Esophagus mucosa (tissue), 1 donor: ENCODE measurements at places on chromosomes 5 and 9. TPM values are rescaled to one million over a fixed set of nuclear protein-coding genes. Genes with fewer than 3 reads are reported as not detected.

DNA sequence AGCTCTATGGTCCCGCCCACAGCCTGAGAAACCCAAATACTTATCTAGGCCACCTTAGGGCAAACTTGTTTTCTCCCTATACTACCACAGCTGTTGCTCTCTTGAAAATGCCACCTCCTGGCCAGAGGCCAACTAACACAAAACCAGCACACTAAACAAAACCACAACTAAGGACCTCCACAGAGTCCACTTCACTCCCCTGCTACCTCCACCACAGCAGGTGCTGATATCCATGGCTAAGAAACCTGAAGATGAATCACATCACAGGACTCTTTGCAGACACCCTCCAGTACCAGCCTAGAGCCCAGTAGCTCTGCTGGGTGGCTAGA, 108.4 kb downstream of the ALDH1A1 start:
- ATAC-seq: no peak

- peak; percentile 40 for ATAC-seq
Observed at GRCh38 chr9:136512651-136513071, 29.8 kb upstream of the SEC16A start.

DNA sequence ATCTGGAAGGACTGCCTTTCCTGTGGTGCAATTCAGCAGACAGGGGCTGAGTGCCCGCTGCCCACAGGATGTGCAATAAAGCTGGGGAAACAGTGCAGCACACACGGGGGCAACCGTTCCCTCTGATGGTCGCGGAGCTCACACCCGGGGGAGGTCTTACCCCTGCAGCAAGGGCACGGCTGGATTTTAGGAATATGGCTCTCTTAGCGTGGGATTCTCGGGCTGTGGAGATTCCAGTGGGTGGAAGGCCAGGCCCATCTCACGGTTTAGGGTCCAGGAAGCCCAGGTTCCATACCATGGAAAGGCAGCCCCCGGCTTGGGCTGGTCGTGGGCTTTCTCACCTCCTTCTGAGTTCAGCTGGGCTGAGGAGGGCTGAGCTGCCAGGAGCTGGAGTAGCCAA, 244.1 kb downstream of the MED10 start:
- no peak for ATAC-seq

- ATAC-seq: no peak
Observed at GRCh38 chr5:133741818-133742355, 129.5 kb upstream of the FSTL4 start.

DNA sequence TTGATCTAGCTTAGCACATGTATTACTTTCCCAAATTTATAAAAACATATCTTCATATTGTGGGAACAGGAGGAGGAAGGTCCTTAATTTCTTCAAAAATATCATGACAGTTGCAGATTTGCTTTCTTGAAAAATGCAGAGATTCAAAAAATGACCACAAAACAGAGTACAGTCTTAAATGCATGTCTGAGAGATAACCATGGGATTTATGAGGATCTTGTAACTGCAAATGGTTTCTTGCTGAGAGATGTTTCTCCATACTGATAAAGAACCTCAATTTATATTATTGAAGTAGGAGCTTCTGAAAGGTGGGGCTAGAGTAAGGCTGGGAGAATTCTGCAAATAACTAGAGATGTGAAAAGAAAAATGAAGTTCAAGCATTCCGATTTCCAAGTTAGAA, 83.2 kb downstream of the CDH18 start:
- no peak for ATAC-seq

- ATAC-seq: no peak
Observed at GRCh38 chr5:92505925-92506324, 1075.1 kb downstream of the NR2F1-AS1 start.

DNA sequence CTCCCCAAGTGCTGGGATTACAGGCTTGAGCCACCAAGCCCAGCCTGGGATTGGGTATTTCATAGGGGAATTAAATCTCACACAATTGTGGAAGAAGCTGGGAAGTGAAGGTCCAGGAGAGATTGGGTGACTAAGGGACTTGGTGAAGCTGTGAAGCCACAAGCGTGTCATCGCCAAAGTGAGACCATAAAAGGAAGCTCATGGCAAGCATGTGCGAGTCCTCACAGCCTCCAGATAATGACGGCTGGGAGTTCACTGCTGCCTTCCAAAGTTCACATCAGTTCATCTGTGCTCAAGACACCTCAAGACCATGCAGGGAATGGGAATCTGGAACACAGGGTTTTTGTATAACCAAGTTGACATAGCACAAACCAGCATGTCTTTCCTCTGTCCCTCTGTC, 210.6 kb downstream of the MARCHF11 start:
- ATAC-seq: no peak

DNA sequence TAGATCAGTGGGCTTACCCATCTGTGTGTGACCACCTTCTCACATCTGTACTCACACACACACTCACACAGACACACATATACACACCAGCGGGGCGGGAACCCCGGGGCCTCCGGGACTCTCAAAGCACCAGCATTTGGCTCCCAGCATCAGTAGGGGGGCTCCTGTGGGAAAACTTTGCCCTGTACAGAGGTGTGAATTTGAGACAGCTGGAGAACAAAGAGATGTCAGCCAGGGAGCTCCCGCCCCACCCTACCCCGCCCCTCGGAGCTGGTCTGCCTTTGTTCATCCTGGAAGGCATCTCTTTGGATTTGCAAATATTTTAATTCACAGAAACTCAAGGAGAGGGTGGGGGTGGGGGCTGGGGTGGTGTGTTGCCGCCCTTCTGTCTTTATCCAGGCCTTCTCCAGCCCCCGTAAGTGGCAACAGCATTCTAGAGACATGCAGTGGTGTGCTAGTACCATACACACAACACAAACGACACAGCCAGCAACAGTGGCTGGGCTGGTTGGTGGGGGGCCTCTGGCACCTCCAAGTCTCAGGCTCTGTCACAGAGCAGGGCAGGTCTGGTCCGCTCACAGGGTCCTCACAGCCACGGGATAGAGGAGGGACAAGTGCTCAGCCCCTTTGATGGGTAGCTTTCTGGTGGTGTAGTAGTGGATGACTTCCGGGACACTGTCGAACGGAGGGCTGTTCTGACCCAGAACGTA, 15.5 kb upstream of the SLC25A51 start:
- no peak for ATAC-seq

GRCh38 chr5:164735334-164735733, 1229.9 kb downstream of the MAT2B start:
- no peak for ATAC-seq

DNA sequence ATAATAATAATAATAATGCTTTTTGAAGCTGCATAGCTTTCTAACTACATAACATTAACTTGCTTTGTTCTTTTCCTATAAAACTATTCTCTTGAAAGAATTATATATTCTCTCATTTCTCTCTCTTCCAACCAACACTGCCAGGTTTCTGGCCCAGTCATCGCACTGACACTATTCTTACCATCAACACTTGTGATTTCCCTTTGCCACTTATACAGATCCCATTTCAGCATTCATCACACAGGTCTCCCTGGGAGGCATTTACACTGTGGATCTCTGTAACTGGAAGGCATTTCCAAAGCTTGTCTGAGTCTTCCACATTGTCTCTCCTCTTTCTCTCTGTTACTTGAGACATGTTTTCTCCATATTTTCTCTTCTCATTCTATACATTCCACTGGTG, 777.8 kb upstream of the ACO1 start:
- ATAC-seq: no peak

- ATAC-seq: no peak
Observed at GRCh38 chr5:180334176-180334575, 19.0 kb downstream of the GFPT2 start.

DNA sequence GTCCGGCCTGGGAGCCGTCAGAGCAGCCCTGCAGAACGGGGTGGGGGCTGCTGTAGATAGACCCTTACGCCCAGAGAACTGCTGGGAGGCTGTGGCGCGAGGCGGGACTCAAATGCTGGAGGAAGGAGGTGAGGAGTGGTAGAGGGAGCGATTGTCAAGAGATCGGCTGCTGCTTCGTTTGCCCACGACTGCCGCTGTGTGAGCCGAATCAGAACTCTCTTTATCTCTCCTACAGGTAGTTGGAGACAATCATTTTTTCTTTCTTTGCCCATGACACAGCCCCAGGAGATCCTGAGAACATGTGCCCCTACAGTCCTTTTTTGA, 456 bp downstream of the ZNF79 start:
- no peak for ATAC-seq

GRCh38 chr9:26971721-26972120, 15.5 kb downstream of the IFT74 start:
- ATAC-seq: no peak

DNA sequence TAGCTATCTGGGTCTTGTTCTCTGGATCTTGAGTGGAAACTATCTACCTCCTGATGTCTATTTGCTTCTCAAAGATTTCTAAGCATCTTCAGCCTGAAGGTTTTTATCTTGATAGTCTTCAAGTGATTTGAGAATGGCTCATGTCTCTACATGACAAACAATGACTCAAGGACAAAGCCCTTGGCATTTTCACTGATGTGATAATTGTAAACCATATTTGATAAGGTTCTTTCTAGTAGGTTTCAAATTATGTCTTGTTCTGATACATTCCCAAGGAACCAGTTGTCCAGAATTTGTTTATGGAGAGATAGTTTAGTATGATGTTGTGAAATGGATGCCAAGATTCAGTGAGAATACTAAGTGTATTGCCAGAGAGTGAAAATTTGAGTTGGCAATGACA, 1079.3 kb upstream of the CDH9 start:
- no peak for ATAC-seq

GRCh38 chr5:172899436-172899835, 59.8 kb upstream of the RPL26L1 start:
- ATAC-seq: peak; percentile 22

- no peak for ATAC-seq
Observed at GRCh38 chr5:152568016-152568415, 162.9 kb upstream of the NMUR2 start.

- ATAC-seq: no peak
Observed at GRCh38 chr5:66281294-66281693, 137.2 kb downstream of the SREK1 start.

GRCh38 chr9:126276056-126276728, 50.4 kb upstream of the MVB12B start:
- ATAC-seq: no peak

DNA sequence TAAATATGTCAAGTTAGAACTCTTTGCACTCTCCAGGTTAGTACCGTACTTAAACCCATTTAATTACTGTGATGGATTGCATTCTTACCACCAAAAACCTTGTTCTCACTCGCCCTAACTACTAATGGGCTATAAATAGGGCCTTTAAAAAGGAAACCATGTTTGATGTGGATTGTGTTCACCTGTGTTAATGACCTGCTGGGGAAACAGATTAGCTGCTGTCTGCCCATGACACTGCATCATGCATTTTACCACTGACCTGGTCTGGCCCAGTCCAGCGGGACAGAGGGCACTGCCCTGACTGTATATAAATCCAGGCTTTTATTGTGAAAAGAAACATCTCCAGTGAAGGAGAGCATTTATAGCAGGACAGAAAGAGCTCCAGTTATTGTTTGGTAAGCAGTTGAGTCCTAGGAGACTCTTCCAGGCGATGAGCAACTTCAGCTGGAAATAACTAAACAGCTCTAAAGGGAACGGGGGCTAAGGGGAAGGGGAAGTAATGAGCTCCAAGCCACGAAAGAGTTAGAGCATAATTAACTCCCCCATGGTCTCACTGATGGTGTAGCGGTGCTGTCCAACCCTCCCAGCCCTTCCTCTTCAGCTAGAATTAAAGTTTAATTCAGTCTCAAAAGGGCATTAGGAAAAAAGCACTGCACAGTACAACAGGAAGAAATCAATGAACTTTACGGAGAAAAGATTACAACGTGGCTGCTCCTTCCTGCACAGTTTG, 303.1 kb downstream of the ENC1 start:
- no peak for ATAC-seq

- no peak for ATAC-seq
Observed at GRCh38 chr5:107652839-107653607, 17.7 kb downstream of the EFNA5 start.

- ATAC-seq: no peak
Observed at GRCh38 chr9:98219794-98220370, 27.4 kb upstream of the CORO2A start.

- ATAC-seq: no peak
Observed at GRCh38 chr9:137975936-137976565, 98.5 kb downstream of the CACNA1B start.

DNA sequence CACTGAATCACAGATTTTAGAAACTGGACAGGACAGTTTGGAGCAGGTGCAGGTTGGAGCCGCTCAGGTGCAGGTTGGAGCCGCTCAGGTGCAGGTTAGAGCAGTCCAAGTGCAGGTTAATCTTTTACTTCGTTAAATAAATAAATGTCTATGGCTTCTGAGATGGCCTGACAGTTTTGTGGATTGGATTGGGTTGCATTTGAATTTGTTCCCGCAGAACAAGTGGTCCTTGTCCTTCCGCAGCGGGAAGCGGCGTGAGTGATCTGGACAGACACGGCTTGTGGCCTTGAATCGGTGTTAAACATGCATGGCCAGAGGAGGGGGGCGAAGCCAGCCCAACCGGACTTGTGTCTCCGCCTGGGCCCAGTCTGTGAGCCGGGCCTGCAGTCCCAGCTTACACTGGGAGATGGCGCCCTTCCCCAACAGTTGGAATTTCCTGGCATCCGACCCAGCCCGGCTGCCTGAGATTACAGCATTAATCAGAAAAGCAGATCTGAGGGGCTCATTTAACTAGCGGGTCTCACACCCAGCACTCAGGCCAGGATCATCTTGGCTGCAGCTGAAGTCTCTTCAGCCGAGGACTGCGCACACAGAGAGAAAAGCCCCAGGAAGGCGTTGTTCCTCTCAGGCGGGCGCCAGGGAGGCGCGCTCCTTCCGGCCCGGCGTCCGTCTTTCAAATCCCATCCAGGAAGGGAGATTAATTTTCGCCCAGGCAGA, 1.5 kb upstream of the OLFM1 start:
- ATAC-seq: peak; percentile 63

- ATAC-seq: no peak
Observed at GRCh38 chr5:80592761-80593160, 22.7 kb upstream of the ANKRD34B start.

- ATAC-seq: no peak
Observed at GRCh38 chr5:52743529-52743928, 44.2 kb upstream of the ITGA1 start.

DNA sequence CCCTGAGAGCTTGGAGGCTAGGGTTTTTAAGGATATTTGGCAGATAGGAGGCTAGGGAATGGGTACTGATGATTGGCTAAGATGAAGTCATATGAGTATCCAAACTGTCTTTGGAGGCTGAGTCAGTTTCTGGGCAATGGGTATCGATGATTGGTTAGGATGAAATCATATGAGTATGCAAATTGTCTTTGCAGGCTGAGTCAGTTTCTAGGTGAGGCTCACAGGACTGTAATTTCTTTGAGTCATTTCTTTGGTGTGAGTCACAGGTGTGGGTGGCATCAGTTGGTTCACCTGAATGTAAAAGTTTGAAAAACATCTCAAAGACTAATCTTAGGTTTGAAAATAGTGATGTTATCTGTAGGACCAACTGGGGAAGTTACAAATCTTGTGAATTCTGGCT, 1068.0 kb downstream of the NR2F1-AS1 start:
- no peak for ATAC-seq

The CDHR2 gene
- not detected for total RNA-seq

The ANKRD20A1 gene
- 5.9 TPM for total RNA-seq

The IL31RA gene
- total RNA-seq: 0.68 TPM

The FOXE1 gene
- total RNA-seq: 7.6 TPM

The HRCT1 gene
- 1.2 TPM for total RNA-seq

The FCN2 gene
- total RNA-seq: 0.16 TPM

The ARL10 gene
- 4.2 TPM for total RNA-seq

The CNTLN gene
- total RNA-seq: 2.5 TPM

The ADAMTS16 gene
- not detected for total RNA-seq

The IL11RA gene
- total RNA-seq: 4.0 TPM

The OMD gene
- total RNA-seq: 0.40 TPM

The RRAGA gene
- total RNA-seq: 56.1 TPM

The CA9 gene
- 1.6 TPM for total RNA-seq

The MCTP1 gene
- total RNA-seq: 4.6 TPM

The IGIP gene
- 2.6 TPM for total RNA-seq

The ADAMTSL1 gene
- 1.5 TPM for total RNA-seq
